ENCODE measurements at places on chromosomes 3 and 15.

- no peak for DNase-seq
Measured at GRCh38 chr3:31379598-31379997, 153.1 kb upstream of the STT3B start.

DNA sequence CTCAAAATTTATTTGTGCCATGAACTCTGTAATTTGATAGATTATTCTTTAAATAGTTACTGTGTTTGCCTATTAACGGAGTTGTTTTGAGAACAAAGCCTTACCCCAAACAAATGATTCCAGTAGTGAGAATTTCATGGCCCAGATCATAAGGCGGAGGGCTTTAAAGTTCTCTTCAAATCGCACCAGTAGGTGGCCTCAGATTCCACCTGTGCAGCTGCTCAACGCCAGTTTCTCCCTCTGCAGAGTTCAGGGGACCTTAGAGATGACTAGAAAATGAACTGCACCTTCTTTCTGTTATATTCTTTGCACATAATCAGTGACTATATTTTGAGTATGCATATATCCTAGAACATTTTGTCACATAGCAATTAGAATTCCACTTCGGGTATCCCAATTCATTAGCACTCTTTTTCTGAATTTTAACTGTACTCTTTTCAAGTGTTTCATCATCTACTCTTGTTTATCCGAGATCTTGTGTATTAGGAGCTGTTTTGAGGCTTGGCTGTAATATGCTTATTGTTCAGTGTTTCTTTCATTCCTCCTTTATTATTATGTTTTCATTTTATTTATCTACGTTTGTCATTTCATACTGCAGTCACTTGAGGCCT is 232.6 kb upstream of the CHRM5 start:
- peak; percentile 13 for DNase-seq

GRCh38 chr3:108222853-108223565 is 785 bp upstream of the IFT57 start:
- no peak for DNase-seq

DNA sequence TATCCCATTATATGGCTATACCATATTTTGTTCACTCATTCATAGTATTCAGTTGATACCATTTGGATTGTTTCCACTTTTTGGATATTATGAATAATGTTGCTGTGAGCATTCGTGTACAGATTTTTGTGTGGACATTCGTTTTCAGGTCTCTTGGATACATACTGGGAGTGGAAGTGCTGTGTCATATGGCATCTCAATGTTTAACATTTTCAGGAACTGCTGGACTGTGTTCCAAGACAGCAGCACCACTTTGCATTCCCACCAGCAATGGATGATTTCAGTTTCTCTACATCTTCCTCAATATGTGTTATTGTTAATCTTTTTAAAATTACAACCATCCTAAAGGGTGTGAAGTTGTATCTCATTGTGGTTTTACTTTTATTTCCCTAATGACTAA is 34.6 kb downstream of the SLC7A14 start:
- no peak for DNase-seq

DNA sequence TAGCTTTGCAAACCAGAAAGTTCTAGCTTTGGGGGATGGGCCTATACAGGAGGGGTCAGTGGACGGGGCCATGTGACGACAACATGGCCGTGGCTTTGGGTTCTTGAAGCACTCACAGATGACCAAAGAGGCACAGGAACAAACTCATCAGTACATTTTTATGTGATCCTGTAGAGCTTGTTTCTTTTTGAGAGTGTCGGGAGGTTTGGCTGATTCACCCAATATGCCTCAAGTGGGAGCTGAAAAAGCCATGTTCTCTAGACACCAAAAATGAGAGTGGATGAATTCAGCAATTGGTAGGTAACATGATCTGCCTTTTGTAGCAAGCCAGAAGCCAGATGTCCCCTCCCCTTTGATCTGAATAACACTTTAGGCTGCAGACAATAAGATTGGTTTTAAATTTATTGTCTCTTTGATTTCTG is 30.1 kb downstream of the GREM1 start:
- no peak for DNase-seq

GRCh38 chr15:40595219-40595618 is 1.2 kb downstream of the KNL1 start:
- DNase-seq: no peak

GRCh38 chr3:183548262-183548769 is 7.2 kb downstream of the KLHL6 start:
- DNase-seq: peak; percentile 66

- DNase-seq: no peak
Measured at GRCh38 chr3:181855825-181856224, 144.1 kb downstream of the SOX2 start.

- DNase-seq: no peak
Measured at GRCh38 chr3:190053919-190054672, 66.6 kb downstream of the P3H2 start.

- no peak for DNase-seq
Measured at GRCh38 chr3:101964861-101965260, 115.5 kb downstream of the NFKBIZ start.

- no peak for DNase-seq
Measured at GRCh38 chr3:144921710-144922109, 950.1 kb downstream of the DIPK2A start.

- no peak for DNase-seq
Measured at GRCh38 chr15:85490856-85491255, 110.5 kb downstream of the AKAP13 start.

DNA sequence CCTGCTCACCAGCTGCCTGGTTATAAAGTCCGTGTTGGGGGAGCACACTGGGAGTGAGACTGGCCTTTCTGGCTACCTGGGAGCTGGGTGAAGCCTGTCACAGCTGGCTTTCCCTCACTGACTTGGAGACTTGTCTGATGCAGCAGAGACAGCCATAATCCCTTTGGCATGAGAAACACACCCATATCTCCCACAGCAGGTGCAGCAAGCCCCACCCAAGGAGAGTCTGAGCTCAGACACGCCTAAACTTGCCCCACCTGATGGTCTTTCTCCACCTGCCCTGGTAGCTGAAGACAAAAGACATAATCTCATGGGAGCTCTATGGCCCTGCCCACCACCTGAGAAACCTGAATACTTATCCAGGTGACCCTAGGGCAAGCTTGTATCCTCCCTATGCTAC is 54.8 kb downstream of the NMD3 start:
- no peak for DNase-seq

DNA sequence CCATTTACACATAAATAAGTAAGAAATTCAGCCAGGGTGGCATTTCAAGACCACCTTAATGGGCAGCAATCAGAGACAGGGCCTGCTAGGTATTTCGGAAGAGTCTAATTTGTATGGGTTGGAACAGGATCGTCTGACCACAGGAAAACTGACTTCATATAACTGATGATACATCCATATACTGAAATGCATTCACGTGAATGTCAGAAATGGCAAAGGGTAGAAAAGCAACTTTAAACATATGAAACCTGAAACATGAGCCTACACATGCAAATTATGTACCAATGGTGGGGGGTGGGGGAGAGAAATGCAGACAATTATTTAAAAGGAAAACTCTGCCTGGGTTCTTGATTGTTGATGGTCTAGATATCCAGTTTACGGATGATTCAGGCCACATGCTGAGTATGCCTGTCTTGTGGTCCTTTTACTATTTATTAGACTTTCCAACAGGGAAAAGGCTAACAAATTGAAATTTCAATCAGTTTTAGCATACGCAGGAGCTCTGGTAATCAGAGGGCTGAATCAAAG is 582.2 kb downstream of the FOXP1 start:
- DNase-seq: no peak

GRCh38 chr3:72129501-72130094 is 344.6 kb upstream of the PROK2 start:
- peak; percentile 38 for DNase-seq

DNA sequence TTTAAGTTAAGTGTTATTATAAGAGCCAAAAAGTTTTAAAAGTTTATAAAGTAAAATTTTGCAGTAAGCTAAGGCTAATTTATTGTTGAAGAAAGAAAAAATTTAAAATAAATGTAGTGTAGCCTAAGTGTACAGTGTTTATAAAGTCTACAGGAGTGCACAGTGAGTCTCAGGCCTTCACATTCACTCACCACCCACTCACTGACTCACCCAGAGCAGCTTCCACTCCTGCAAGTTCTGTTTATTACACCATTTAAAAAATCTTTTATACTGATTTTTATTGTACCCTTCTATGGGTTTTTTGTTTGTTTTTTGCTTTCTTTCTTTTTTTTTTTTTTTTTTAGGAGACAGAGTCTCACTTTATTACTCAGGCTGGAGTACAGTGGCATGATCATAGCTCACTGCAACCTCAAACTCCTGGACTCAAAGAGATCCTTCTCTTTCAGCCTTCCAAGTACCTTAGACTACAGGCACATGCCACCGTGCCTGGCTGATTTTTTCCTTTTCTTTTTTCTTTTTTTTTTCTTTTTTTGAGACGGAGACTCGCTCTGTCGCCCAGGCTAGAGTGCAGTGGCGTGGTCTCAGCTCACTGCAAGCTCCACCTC is 25.9 kb downstream of the CSTA start:
- DNase-seq: no peak

Measured in astrocyte of the cerebellum (primary cell).